ENCODE measurements at places on chromosomes 16 and 17. TPM values are rescaled to one million over a fixed set of nuclear protein-coding genes. Genes with fewer than 3 reads are reported as not detected.

DNA sequence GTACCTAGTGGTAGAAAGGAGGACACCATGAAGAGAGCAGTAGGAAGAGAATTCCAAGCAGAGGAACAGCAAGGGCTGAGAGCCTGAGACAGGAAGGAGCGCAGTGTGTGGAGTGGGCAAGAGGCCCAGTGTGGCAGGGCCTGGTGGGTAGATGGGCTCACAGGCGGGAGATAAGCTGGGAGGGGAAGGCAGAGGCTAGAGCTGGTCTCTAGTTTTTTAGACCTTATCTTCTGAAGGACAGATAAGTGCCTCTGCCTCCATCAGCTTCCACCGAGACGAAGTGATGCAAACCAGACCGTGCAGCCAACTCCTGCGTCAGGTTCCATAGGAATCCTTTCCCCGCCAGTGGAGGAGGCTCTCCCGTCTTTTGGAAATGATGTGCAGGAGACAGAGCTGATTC is 33.6 kb downstream of the CDH1 start:
- no peak for DNase-seq

GRCh38 chr17:6066183-6066948 is 3.8 kb upstream of the WSCD1 start:
- DNase-seq = no peak

GRCh38 chr16:69820926-69821541 is 58.9 kb downstream of the WWP2 start:
- DNase-seq = no peak

- no peak for DNase-seq
Observed at GRCh38 chr16:53600126-53600525, 97.1 kb upstream of the AKTIP start.

DNA sequence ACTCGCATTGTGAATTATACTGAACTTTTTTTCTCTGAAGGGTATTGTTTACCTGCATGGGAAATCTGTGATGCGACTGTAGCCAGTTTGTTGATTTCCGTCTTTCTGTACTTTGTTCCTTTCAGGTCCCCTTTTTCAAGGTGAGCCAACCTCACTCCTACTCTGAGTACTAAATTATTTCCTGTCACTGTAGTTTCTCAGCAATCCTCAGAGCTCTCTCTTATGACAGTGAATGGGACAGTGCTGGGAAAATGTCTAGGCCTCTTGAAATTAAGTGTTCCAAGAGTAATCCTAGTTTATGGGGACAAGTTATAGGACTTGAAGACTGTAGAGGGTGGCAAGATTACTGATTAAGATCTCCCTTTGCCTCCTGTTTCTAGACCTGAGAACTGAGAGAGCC is 167.6 kb downstream of the CNTNAP4 start:
- DNase-seq = no peak

DNA sequence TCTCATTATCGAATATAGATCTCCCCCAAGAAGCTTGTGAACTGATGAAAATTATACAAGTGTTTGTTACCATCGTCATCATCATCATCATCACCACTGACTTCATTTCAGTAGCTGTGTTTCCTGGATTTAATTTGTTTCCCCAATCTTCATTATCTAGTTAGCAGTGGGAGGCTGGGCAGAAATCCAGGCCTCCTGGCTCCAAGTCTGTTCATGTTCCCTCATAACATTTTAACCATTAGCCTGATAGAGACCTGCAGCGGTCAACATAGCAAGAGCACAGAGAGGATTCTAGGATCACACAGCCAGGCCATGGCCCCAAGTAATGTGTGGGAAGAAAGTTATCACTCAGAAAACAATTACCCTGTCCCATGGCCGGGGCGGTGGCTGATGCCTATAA is 526.2 kb upstream of the CDH11 start:
- DNase-seq = no peak

DNA sequence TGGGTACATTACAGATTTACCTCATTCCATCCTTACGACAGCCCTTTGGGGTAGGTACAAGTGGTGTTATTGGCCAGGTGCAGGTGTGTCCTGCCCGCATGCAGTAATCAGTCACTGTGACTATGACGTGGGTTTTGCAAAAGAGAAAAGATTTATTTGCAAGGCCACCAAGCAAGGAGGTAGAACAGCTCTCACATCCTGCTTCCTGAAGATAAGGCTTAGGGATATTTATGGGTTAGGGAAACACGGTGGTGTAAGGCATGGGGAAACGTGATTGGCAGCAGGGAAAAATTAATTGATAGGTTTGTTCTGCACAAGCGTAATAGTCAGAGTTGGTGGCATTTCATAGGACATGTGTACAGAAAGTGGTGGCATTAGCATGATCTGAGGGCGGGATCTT is 214.8 kb downstream of the PARN start:
- no peak for DNase-seq

DNA sequence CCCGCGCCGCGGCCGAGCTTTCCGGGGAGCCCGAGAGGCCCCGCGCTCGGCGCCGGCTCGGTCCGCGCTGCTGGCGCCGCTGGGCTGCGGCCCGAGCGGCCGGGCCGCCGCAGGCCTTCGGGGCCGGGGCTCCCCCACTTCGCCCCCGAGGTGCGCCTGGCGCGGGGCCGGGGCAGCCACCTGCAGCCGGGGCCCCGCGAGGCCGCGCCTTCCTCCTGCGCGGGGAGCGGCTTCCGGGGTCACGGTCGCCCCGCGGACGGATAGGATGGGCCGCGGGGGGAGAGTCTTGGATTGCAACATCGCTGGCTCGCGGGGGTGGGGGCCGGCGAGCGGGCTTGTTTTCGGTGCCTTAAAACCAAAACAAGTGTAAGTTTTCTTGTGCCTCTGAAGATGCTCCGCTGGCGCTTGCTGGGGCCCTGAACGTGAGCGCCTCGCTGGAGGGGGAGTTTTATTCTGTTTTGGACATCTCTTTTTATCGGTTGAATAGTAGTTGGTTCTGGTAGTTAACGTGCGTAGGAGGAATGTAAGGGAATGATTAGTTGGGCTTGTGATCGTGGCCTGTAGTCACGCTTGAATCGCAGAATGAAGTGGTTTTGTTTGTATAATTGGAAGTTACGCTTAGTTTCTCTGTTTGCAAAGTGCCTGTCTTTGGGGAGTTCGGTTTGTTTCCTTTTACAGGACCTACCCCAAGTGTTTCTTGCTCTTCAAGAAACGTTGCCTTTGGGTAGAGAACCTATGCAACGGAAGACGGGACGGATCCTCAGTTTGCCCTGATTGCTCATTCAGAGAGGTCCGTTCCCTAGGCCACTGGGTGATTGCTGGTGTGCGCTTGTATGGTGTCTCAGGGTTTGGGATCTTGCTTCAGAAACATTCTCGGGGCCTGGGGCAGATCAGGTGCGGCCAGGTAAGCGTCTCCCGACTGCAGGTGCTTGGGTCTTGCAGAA is 724 bp downstream of the UBE2I start:
- no peak for DNase-seq

OR1F1 gene
- not detected for total RNA-seq

HOXB7 gene
- 20.3 TPM for total RNA-seq

DOK4 gene
- 79.0 TPM for total RNA-seq

WNT9B gene
- 1.6 TPM for total RNA-seq
